ENCODE measurements at places on chromosomes 12 and 14.

DNA sequence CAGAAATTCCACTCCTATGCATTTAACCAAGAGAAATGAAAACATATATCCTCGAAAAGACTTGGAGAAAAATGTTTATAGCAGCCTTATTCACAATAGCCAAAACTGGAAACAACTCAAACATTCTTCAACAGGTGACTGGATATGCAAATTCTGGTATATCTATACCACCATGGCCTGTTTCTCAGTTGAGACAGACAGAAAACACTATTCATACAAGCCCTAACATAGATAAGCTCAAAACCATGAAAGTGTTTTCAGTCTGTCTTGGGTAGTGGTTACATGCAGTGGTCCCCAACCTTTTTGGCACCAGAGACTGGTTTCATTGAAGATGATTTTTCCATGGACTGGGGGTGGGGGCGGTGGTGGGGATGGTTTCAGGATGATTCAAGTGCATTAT, 83.8 kb downstream of the SRGAP1 start:
- peak; percentile 10 for DNase-seq

DNA sequence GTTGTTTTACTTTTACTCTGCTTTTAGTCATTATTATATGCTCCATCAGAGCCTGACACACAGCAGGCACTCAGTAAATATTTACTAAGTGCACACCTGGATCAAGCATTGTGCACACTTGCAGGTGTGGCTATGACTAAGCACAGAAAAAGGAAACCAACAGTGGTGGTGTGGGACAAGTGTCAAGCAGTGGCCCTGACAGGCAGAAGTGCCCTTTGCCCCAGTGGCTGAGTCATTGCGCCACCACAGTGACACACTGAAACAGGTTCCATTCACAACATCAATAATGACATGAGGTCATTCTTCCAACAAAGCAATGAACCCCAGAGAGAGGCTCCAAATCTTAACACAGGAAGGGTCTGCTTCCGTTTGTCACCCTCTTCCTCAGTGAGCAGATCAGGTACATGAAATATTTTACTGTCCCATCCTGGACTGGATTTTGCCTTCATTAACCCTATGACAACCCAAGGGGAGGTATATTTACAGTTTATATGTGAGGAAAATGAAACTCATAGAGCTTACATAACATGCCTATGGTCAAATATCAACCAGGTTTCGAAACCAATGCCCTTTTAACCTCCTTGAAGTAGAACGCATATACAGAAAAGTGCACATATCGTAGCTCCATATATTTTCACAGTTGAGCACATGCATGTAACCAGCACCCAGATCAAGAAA, 82.6 kb upstream of the GTF2A1 start:
- peak; percentile 75 for DNase-seq

DNA sequence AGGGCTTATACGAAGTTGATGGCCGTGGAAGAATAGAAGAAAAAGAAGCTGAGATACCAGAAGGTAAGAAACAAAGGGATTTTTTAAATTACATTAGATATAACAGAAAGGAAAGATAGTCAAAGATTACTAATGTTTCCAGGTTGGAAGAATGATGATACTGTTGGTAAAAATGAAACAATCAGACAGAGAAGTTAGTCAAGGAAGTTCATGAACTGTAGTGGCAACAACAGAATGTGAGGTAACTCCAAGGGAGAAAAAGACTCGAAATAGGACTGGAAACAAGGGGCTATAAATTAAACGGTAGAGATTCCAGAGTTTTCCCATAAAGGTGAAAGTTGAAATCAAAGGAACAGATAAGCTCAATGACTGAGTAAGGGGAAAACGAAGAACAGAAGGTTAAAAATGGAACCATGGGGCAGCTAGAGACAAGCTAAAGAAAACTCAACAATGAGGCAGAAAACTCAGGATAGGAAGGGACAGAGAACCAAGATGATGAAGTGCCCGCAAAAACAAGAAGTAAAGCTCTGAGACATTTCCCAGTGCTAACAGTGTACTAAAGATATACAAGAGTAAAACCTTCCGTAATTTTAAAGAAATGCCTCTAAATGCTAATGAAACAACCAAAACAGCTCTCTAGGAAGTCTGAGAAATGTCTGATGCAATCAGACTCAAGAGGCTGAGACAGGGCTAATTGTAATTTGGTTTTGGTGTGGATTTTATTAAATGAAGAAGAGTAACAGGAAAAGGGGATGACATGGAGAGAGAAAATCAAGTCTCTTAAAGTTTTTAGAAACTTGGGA, 70.0 kb downstream of the PPP2R5E start:
- DNase-seq = no peak

DNA sequence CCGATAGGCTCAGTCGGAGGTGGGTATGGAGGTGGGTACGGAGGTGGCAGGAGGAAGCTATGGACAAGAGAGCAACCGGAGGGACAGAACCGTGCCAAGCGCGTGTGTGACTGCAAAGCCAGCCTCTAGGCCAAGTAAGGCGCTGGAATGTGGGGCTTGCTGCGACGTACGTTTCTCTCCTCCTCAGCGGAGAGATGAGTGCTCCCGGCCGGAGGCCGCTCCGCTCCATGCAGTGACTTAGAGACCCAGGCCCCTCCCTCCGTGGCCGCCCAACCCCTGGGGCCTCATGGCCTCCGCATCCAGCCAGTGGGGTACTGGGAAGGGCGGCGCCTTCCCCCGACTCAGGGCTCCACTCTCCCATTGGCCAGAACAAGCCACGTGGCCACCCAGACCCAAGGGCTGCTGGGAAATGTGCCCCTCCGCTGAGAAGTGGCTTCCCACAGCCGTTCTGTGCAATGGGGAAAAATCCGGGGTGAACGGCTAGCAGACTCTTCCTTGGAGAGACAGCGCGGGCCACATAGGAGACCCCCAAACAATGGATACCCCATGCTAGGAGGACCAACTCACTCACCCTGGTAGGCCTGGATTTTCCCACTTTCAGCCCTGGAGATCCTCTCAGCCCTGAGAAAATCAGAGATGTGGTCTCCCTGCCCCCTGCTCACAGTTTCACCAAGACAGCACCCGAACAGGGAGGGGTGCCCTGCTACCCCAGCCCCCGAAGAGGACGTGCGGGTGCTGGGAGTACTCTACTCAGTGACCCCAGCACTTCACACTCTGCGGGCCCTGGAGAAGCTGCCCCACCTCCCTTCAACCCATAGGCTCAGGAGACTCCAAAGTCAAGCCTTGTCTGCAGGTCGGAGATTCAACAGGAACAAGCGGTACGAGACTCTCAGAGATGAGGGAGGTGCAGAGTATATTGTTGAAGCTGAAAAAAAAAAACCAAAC, 66.7 kb downstream of the RIMBP2 start:
- no peak for DNase-seq

GRCh38 chr14:45332360-45332988, 79.5 kb upstream of the MIS18BP1 start:
- DNase-seq = no peak

DNA sequence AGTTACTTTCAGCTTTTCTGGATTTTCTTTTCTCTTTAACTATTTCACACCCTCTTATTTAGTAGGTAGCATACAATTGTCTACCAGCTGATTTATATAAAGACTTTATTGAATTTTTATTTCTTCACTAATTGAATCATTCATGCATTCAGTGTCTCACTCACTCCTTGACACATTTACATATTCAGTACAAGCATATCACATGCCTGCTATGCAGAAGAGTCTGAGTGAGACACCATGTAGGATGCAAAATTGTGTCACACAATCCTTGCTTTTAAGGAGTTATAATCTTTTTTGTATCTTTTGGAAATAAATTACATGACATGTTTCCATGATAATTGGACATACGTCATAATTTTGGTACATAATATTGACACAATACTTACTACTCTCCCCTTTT, 83.0 kb downstream of the AKAP6 start:
- DNase-seq = no peak

GRCh38 chr12:65673156-65673690, 151.1 kb upstream of the HMGA2 start:
- DNase-seq = no peak

DNA sequence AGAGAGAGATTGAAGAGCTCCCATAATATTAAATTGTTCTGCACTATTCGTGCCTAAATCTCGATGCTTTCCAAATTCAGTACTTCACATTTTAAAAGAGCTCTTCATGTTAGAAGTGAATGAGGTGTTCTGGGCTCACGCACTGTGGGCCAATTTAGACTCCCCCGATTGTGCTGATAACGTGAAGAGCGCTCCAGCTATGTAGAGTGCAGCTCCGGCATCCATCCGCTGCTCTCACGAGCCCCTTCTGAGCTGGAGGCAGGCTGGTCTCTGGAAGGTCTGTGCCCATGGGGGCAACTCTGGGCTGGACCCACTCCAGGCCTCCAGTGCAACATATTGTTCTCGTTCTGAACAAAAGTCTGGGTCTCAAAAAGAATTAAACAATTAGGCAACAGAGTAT, 692.6 kb downstream of the VRK1 start:
- no peak for DNase-seq

- no peak for DNase-seq
These were observed 285.8 kb downstream of the NRXN3 start for GRCh38 chr14:78455896-78456435.

DNA sequence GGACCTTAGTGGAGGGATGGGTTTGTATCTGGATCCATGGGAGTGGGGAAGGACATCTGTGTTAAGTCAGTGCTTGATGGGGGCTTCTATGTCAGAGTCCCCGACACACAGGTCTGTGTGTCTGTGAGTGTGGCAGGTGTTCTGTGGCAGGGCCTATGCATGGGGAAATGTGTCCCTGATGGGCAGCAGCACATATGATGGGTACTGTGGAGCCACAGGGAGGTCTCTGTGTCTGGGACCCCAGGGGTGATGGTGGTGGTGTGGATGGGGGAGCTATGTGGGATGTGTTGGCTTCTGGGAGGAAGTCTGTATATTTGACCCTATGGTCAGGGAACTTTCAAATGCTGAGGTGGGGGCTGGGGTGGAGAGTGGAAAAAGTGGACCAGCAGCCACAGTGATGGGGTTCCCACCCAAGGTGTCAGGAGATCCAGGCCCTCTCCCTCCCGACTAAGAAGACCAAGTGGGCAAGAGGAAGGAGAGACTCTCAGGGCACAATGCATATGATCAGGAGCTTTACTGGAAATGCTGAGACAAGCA, 16.5 kb downstream of the KRT7 start:
- DNase-seq = no peak

DNA sequence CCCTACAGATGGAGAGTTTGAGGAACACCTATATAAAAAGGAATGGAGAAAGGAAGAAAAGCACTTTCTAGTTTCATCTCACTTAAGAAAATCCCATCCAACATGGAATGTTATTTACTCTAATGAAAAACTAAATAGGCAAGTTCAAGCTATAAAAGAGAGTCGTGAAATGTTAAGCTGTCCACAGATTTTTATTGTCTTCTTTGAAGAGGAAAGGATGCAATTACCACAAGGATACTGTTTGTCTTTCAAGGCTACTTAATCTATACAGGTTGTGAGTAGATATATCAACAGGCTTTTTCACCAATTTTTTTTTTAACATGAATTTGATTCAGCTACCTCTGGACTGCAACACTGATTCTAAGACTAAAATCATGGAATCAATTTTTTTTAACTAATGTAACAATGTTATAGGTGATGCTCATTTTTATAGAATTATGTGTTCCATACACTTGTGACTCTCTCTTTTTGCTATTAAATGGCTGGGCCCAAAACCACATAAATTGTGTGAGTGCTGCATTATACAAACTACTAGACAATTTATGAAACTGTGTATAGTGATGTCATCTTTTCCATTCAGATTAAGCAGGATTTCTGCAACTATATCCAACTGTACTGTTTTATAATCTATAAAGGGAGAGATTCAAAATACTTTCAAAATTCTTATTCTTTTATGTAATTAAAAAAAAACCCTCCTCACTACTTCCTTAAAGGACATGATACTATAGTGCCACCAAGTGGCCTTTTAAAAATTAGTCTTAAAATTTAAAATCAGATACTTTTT, 26.8 kb upstream of the BMAL2 start:
- DNase-seq = no peak

GRCh38 chr14:61341275-61342206, 20.2 kb downstream of the PRKCH start:
- peak; percentile 61 for DNase-seq

DNA sequence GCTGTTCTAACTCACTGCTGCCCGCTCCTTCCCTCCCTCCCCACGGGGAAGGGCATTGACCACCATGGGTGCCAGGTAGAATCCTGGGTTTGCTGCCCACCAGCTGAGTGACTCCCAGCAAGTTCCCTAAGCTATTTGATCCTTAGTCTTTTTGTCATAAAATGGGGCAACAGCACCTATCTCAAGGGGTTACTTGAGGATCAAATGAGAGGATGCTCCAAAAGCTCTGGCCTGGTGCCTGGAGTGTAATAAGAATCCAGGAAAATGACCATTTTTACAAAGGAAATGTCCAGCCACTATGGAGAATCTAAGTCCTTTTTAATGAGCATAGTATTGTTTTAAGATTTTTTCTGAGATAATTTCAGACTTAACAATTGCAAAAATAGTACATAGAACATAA, 61.4 kb upstream of the CMKLR1 start:
- no peak for DNase-seq

DNA sequence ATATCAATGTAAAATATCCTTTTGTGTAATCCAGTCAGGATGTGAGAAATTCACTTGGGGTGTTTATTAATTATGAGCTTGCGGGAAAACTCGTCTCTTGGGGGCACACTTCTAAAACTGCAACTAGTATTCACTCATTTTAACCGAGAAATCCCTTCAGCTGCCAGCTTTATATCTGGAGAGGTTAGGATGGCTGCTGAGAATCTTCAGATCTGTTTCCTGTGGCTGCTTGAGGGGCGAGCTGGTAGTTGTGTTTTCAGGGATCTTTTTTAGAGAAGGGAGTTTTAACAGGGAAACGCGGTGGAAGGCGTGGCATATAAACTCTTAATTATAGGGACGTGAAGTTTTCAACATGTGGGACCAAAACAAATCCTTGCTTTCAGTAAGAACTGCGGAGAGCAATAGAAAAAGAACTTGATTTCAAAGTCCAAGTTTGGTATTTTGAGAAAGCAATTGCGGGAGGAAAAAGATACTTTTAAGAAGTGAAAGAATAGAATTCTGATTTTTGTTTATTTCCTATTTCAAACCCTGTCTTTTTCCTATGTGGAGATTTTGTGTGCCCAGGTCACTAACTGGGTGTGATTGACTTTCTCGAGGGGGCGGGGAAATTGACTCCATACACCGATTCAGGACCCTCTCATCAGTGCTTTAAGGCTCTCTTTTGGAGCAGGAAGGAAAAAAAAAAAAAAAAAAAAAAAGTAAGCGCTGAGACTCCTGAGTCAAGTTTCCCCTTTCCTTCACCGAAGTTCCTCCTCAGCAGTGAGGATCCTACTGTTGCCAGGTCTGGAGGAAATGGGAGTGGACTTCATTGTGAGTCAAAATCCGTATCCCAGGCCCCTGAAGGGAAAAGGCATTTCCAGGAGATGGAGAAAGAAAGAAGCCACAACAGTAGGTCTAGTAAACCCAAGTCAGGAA, 1.1 kb downstream of the PPFIBP1 start:
- DNase-seq = no peak

GRCh38 chr12:12523229-12523628, 39.4 kb downstream of the DUSP16 start:
- DNase-seq = no peak

All from activated CD8-positive, alpha-beta T cell treated with anti-CD3 and anti-CD28 coated beads for 36 hours (primary cell).